ENCODE measurements at places on chromosomes 5 and 9.

GRCh38 chr9:35909687-35910612 lies 660 bp downstream of the SPAAR start:
- DNase-seq = no peak
- peak overlapping the region; percentile 88 for H3K27ac ChIP-seq
- no peaks in the 10 kb centered on the region for H3K27me3 ChIP-seq
- no peaks in the 10 kb centered on the region for H3K36me3 ChIP-seq

- no peaks in the 10 kb centered on the region for H3K36me3 ChIP-seq
- H3K27me3 ChIP-seq = no peaks in the 10 kb centered on the region
- no peak overlapping the region for H3K4me3 ChIP-seq
- H3K4me1 ChIP-seq = peaks cover 2% of the 10 kb centered on the region
- DNase-seq = no peak
These were observed 23.2 kb downstream of the MAP3K1 start for GRCh38 chr5:56838409-56839039.

DNA sequence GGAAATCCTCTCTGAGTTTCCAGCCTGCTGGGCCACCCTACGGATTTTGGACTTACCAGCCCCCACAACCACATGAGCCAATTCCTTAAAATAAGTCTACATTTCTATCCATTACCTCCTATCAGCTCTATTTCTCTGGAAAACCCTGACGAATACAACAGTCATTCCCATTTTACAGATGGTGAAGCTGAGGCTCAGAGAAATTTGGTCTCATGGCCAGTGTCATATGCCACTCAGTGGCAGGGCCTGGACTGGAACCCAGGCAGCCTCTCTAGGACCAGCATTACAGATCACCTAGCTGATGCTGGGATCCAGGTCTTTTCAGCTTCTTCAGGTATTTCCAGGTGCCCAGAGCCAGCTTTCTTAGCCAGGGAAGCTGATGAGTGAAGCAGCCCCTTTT lies 45.0 kb upstream of the SH3PXD2B start:
- H3K36me3 ChIP-seq = no peaks in the 10 kb centered on the region
- H3K27ac ChIP-seq = no peak overlapping the region
- no peak overlapping the region for H3K4me3 ChIP-seq
- DNase-seq = no peak

GRCh38 chr9:68702493-68702892 lies 2.5 kb upstream of the PIP5K1B start:
- DNase-seq = no peak
- no peaks in the 10 kb centered on the region for H3K36me3 ChIP-seq
- no peak overlapping the region for H3K27ac ChIP-seq
- H3K4me1 ChIP-seq = no peaks in the 10 kb centered on the region
- H3K4me3 ChIP-seq = no peak overlapping the region

GRCh38 chr9:126532019-126532462 lies 81.7 kb upstream of the LMX1B start:
- no peaks in the 10 kb centered on the region for H3K4me1 ChIP-seq
- no peak overlapping the region for H3K27ac ChIP-seq
- H3K27me3 ChIP-seq = no peaks in the 10 kb centered on the region
- no peaks in the 10 kb centered on the region for H3K36me3 ChIP-seq
- peak; percentile 61 for DNase-seq

DNA sequence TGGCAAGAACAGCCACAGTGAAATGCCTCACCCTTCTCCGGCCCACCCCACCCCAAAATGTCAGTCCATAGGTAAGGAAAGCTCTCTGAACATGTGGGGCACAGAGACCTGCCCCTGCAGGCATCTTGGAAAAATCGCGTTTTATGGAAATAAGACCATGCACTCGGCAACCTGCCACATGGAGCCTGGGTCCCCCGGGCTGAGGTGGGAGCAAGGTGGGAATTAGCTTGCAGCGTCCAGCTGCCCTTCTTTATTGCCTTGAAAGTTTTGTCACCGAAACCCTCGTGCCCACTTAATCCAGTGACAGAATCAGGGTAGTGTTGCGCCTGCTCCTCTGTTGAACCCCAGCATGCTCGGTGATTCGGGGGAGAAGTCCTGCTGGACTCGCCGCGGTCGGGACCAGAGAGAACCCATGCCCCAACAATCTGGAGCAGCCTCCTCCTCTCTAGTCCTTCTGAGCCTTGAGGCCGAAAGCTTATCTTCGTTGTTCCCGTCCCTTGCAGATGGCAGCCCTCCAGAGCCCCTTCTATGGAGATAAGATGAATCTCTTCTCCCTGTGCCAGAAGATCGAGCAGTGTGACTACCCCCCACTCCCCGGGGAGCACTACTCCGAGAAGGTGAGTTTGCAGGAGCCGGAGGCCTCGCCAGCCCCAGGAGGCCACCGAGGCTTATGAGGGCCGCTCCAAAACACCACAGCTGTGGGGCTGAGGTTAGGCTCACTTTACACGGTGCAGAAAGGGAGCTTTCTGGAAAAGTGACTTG lies 67.9 kb downstream of the PSMB7 start:
- H3K36me3 ChIP-seq = peaks cover 3% of the 10 kb centered on the region
- H3K4me1 ChIP-seq = no peaks in the 10 kb centered on the region
- no peaks in the 10 kb centered on the region for H3K27me3 ChIP-seq
- peak; percentile 36 for DNase-seq

GRCh38 chr5:179559284-179560252 lies 9.2 kb downstream of the RUFY1 start:
- H3K4me1 ChIP-seq = no peaks in the 10 kb centered on the region
- no peaks in the 10 kb centered on the region for H3K36me3 ChIP-seq
- H3K27ac ChIP-seq = no peak overlapping the region
- peak; percentile 98 for DNase-seq
- no peaks in the 10 kb centered on the region for H3K27me3 ChIP-seq
- H3K4me3 ChIP-seq = peak overlapping the region; percentile 64

DNA sequence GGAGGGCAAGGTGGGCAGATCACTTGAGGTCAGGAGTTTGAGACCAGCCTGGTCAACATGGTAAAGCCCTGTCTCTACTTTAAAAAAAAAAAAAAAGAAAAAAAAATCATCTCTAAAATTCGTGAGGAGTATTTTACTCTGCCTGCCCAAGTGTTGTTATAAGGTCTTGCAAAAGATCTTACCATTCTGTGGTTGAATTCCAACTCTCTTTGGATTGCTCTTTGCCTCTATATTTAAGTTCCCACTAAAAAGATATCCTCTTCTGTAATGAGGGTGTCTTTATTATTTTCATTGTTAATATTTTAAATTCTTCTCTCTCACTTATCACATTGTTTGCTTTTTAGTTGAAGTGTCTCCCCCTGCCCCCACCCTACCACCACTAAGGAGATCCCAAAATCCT lies 33.4 kb downstream of the CREBRF start:
- no peaks in the 10 kb centered on the region for H3K27me3 ChIP-seq
- no peak for DNase-seq
- H3K4me1 ChIP-seq = no peaks in the 10 kb centered on the region
- H3K36me3 ChIP-seq = peaks cover 2% of the 10 kb centered on the region
- no peak overlapping the region for H3K4me3 ChIP-seq
- no peak overlapping the region for H3K27ac ChIP-seq

GRCh38 chr5:150488519-150489359 lies 19.2 kb upstream of the NDST1 start:
- peaks cover 25% of the 10 kb centered on the region for H3K4me1 ChIP-seq
- DNase-seq = peak; percentile 93
- no peaks in the 10 kb centered on the region for H3K27me3 ChIP-seq
- no peak overlapping the region for H3K4me3 ChIP-seq

DNA sequence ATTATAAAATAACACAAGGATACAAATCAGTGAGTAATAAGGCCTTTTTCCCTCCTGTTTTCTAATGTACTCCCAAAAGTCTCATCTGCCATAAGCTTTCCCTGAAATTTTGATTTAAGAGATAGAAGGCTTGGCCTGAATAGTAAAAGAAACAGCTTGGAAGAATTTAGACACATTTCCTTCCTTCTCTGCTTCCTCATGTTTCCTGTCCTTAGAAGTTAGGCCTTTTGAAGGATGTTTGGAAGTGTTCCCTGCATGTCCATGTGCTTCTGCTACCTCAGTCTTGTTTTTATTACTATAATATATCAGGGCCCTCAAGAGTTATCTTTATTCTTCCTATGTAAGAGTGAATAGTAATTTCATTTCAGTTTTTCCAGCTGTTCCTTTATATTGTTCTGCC lies 242.7 kb downstream of the DEPDC1B start:
- no peaks in the 10 kb centered on the region for H3K27me3 ChIP-seq
- no peak overlapping the region for H3K4me3 ChIP-seq
- DNase-seq = no peak
- no peak overlapping the region for H3K27ac ChIP-seq

DNA sequence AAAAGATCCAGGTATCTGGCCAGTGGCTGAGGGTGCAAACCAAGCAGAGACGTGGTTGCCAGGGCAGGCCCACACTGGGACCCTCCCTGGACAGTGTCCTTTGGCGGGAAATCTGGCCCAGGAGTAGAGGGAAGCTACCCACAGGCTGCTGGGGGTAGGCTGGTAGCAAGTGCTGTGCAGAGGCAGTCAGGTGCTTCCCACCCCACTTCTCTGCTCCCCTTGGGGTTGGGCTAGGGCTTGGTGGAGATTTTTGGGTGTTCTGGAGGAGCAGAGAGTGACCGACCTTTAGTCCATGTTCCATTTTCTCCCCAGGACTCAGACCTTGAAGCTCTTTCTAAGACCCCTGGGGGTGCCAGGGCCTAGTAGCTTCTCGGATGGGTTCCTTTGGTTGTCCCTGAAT lies 5.6 kb downstream of the PRDM12 start:
- H3K27ac ChIP-seq = no peak overlapping the region
- H3K4me1 ChIP-seq = no peaks in the 10 kb centered on the region
- no peak for DNase-seq
- no peaks in the 10 kb centered on the region for H3K36me3 ChIP-seq
- H3K4me3 ChIP-seq = no peak overlapping the region

DNA sequence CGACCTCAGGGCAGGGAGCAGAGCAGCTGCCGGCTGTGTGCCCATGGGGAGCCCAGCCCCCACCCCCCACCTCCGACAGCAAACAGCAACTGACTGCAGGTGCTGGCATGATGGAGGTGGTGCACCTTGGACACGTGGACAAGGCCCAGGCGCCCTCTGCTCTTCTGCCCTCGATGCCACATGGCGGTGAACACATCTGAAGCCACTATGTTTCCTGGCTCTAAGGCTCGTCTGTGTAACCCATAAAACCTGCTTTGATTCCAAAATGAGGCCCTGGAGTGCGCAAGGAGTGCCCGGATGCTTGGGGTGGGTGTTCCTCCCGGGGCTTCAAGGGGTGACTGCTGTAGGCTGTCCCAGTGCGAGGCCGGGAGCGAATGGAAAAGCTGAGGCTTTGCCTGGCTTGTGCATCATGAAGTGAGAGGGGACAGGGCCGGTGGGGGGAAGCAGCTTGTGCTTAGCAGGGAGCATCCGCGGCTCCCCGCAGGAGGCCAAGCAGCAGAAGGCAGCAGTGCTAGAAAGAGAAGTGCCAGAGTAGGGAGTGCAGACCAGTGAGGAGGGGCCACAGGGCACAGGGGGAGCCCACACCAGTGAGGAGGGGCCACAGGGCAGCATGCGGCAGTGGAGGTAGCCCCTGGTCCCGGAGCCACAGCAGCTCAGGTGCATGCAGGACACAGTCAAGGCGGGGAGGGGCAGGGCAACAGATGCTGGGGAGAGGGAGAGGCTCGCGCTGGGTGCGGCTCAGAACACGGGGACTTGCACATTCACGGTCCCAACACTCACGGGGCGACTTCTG lies 30.0 kb downstream of the NKD2 start:
- H3K4me3 ChIP-seq = no peak overlapping the region
- no peaks in the 10 kb centered on the region for H3K27me3 ChIP-seq
- no peak overlapping the region for H3K27ac ChIP-seq
- DNase-seq = peak; percentile 64
- no peaks in the 10 kb centered on the region for H3K4me1 ChIP-seq

DNA sequence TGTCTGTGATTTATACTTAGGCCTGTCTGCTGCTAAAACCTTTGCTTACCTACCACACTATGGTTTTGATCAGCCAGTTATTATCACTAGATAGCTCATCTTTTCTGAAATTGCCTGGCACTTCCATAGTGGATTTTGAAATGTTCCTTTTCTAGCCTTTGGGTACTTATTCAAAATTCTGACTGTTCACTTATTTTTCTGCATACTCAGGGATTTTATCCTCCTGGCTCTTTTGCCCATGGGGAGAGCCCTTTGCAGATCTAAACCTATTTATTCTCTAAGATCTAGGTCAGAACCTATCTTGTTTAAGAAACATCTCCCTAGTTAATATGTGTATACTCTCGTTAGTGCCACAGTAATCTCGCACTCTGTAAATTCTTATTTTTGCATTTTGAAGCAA lies 103.5 kb upstream of the C9orf72 start:
- no peak overlapping the region for H3K27ac ChIP-seq
- DNase-seq = no peak
- no peaks in the 10 kb centered on the region for H3K36me3 ChIP-seq
- no peaks in the 10 kb centered on the region for H3K4me1 ChIP-seq

- DNase-seq = no peak
- H3K4me1 ChIP-seq = peaks cover 5% of the 10 kb centered on the region
- H3K27me3 ChIP-seq = no peaks in the 10 kb centered on the region
- no peak overlapping the region for H3K4me3 ChIP-seq
- no peak overlapping the region for H3K27ac ChIP-seq
These were observed 120.6 kb downstream of the PAM start for GRCh38 chr5:102875721-102876123.

GRCh38 chr5:8316608-8317280 lies 447.8 kb downstream of the MTRR start:
- no peaks in the 10 kb centered on the region for H3K4me1 ChIP-seq
- no peak overlapping the region for H3K27ac ChIP-seq
- no peak for DNase-seq
- H3K36me3 ChIP-seq = no peaks in the 10 kb centered on the region

GRCh38 chr5:80963966-80964481 lies 3.9 kb downstream of the RASGRF2 start:
- no peaks in the 10 kb centered on the region for H3K36me3 ChIP-seq
- H3K4me1 ChIP-seq = no peaks in the 10 kb centered on the region

DNA sequence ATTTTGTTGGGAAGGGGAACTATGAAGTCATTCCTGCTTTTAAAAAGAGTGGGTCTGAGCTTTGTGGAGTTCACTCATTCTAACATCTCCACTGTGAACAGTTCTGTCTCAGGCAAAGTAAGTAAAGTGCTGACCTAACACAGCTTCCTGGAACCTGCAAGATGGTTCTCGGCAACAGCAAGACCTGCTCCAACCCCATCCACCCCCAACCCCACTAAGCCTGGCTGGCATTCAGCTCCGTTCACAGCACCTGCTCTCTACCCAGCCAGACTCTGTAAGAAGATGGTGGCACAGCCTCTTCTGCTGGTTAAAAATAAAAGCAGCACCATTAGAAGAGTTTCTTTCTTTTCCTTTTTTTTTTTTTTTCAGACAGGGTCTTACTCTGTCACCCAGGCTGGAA lies 42.0 kb downstream of the EPB41L4B start:
- H3K4me3 ChIP-seq = no peak overlapping the region
- H3K27ac ChIP-seq = no peak overlapping the region
- H3K36me3 ChIP-seq = no peaks in the 10 kb centered on the region
- no peak for DNase-seq
- H3K27me3 ChIP-seq = no peaks in the 10 kb centered on the region

GRCh38 chr5:117318528-117318927 lies 743.9 kb upstream of the SEMA6A start:
- no peak overlapping the region for H3K27ac ChIP-seq
- H3K27me3 ChIP-seq = no peaks in the 10 kb centered on the region
- no peak for DNase-seq
- no peaks in the 10 kb centered on the region for H3K4me1 ChIP-seq
- no peaks in the 10 kb centered on the region for H3K36me3 ChIP-seq
- H3K4me3 ChIP-seq = no peak overlapping the region
